ENCODE measurements at places on chromosomes 12 and 14. TPM values are rescaled to one million over a fixed set of nuclear protein-coding genes. Genes with fewer than 3 reads are reported as not detected.

The TAS2R8 gene
- total RNA-seq, result not detected

The MYO1H gene
- 0.44 TPM for total RNA-seq

The CD163 gene
- 0.77 TPM for total RNA-seq

The PPFIA2 gene
- 1.1 TPM for total RNA-seq

The IL31 gene
- total RNA-seq, result not detected

The TGM1 gene
- total RNA-seq, result 5.2 TPM

The CLEC2D gene
- 7.1 TPM for total RNA-seq

The TMEM263 gene
- 15.2 TPM for total RNA-seq

The SLCO1B3 gene
- total RNA-seq, result not detected

The PTCSC3 gene
- not detected for total RNA-seq

The ATL1 gene
- total RNA-seq, result 3.7 TPM

The NEMP1 gene
- total RNA-seq, result 39.6 TPM

The MYL2 gene
- not detected for total RNA-seq

The KLRC1 gene
- total RNA-seq, result not detected

The SINHCAF gene
- 424 TPM for total RNA-seq

The ALDH1L2 gene
- 3.5 TPM for total RNA-seq

The DPPA3 gene
- total RNA-seq, result 3.9 TPM

The B4GALNT3 gene
- total RNA-seq, result 19.0 TPM

The CYP27B1 gene
- 3.2 TPM for total RNA-seq

The AKAP5 gene
- 2.8 TPM for total RNA-seq
